Kidney epithelial cell (primary cell): ENCODE measurements at places on chromosomes 6 and 20. TPM values are rescaled to one million over a fixed set of nuclear protein-coding genes. Genes with fewer than 3 reads are reported as not detected.

DNA sequence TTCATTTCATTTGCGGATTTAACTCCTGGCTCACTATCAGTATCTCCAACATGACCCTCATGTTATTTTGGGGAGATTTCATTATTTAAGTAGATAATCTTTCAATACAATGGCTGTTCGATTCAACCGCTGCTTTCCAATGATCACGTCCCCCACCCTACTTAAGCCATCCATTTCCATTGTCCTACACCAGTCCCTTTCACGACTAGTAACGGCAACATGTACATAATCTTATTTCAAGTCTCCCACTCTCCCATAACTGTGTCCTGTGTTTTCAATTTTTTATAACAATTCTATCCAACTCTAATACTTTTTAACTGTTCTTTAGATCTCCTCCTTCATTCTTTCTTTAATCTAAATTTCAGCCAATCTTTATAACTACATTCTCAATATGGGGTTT is 890.8 kb upstream of the MAP3K7 start:
- DNase-seq = no peak

The CST2 gene
- 2.6 and 7.0 TPM in 2 replicates for total RNA-seq

GRCh38 chr6:86595641-86596040 is 341.7 kb upstream of the HTR1E start:
- no peak for DNase-seq

The TTK gene
- 4.6 and 5.5 TPM in 2 replicates for total RNA-seq
